ENCODE measurements at places on chromosomes 4 and X. TPM values are rescaled to one million over a fixed set of nuclear protein-coding genes. Genes with fewer than 3 reads are reported as not detected.

Gene DMRTC1B
- not detected for total RNA-seq

Gene CT45A10
- total RNA-seq = not detected

Gene CLNK
- not detected for total RNA-seq

Gene SLC34A2
- total RNA-seq = 0.02 TPM

Gene C4orf50
- total RNA-seq = not detected

Gene PIN4
- total RNA-seq = 36.8 TPM

Data from A549 treated with GW870086 at 1 μM for 4 hours (cell line).